Left cardiac atrium (tissue), 4 donors: ENCODE measurements at places on chromosomes 16 and 17.

DNA sequence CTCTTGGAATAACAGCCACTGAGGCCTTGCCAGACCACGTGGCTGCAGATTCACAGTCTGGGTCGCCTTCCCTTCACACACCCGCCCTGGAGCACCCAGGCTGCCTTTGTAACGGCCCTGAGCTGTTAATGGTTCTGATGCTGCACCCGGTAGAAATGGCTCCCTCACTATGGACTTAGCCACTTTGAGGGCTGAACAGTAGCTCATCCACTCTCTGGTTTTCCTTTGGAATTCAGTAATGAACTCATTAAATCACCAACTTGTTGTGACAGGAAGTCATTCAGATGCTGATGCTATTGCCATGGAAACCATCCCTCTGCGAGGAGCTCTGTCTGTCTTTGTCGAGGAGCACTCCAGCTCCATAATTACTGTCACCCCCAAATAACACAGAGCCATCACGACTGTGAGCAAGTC, 59.2 kb downstream of the CDK5R1 start:
- DNase-seq: no peak

- DNase-seq: no peak
Observed at GRCh38 chr16:4870138-4870671, 22.9 kb downstream of the UBN1 start.

DNA sequence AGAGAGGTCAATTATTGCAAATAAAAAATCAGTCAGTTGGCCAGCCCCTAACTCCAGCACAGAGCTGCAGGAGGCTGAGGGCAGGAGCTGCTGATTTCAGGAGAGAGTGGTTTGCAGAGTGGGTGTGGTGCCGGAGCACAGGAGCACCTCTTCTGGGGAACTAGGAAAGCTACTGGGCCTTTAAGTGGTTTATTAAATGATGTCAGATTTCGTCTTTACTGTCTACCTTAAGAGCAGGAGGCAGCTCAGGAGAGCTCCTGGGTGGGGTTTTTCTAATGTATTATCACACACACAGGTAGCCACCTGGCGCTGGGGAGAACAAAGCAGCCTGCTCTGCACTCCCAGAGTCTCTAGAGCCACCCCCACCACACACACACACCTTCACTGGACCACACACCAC, 11.5 kb upstream of the HAS3 start:
- no peak for DNase-seq

DNA sequence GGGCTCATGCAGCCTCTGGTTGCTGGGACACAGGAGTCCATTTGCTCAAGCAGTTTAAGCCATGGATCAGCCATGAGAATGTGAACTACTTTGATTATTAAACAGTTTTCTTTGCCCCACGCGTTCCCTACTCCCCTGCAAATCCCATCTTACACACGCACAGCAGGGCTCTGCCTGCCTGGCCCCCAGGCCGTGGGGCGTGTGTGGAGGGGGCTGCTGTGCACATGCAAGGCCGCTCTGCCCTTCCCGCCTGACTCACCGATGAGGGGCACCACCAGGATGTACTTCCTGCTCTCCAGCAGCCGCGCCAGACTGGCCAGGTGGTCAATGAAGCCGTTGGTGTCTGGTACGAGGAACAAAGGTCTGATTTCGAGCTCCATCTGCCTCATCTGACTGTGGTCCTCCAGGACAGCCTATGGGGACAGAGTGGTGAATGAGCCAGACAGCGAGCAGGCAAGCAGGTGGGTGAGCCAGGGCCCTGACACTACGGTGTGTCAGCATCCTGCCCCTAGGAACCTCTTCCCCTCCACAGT, 13.7 kb downstream of the HIC1 start:
- no peak for DNase-seq
